ENCODE measurements at places on chromosomes 6 and 20. TPM values are rescaled to one million over a fixed set of nuclear protein-coding genes. Genes with fewer than 3 reads are reported as not detected.

HTR1E gene
- not detected for total RNA-seq

METTL24 gene
- not detected for total RNA-seq

MPIG6B gene
- not detected for total RNA-seq

SCGN gene
- not detected for total RNA-seq

CCM2L gene
- total RNA-seq, result not detected

HLA-DRB1 gene
- 7.3 TPM for total RNA-seq

HLA-DQA2 gene
- not detected for total RNA-seq

SIRPD gene
- total RNA-seq, result not detected

C6orf62 gene
- 134 TPM for total RNA-seq

PLEKHG1 gene
- total RNA-seq, result 5.0 TPM

TNXB gene
- total RNA-seq, result 5.2 TPM

SMOC2 gene
- not detected for total RNA-seq

OXT gene
- 1.0 TPM for total RNA-seq

CCN6 gene
- not detected for total RNA-seq

PTPRK gene
- 1.8 TPM for total RNA-seq

SCUBE3 gene
- 0.02 TPM for total RNA-seq

GRIK2 gene
- total RNA-seq, result not detected

TFEB gene
- 11.7 TPM for total RNA-seq

TMEM217 gene
- 3.3 TPM for total RNA-seq

CTCFL gene
- total RNA-seq, result not detected

NMBR gene
- not detected for total RNA-seq

PAK1IP1 gene
- total RNA-seq, result 32.8 TPM

ARG1 gene
- total RNA-seq, result not detected

NNAT gene
- total RNA-seq, result not detected

BMP2 gene
- total RNA-seq, result not detected

RSPH9 gene
- total RNA-seq, result not detected

COL19A1 gene
- 0.19 TPM for total RNA-seq

HLA-C gene
- 976 TPM for total RNA-seq

CLDN20 gene
- total RNA-seq, result not detected

HLA-DMA gene
- total RNA-seq, result 9.6 TPM

SAMD10 gene
- total RNA-seq, result 23.7 TPM

ECT2L gene
- total RNA-seq, result not detected

AK9 gene
- 2.8 TPM for total RNA-seq

HINT3 gene
- total RNA-seq, result 9.6 TPM

HEY2 gene
- not detected for total RNA-seq

ASXL1 gene
- total RNA-seq, result 141 TPM

CDH26 gene
- total RNA-seq, result 1.5 TPM

LRP11 gene
- total RNA-seq, result 6.7 TPM

PGC gene
- total RNA-seq, result not detected

DYNLT2 gene
- total RNA-seq, result 2.1 TPM
